ENCODE measurements at places on chromosomes 16 and 17. TPM values are rescaled to one million over a fixed set of nuclear protein-coding genes. Genes with fewer than 3 reads are reported as not detected.

DNA sequence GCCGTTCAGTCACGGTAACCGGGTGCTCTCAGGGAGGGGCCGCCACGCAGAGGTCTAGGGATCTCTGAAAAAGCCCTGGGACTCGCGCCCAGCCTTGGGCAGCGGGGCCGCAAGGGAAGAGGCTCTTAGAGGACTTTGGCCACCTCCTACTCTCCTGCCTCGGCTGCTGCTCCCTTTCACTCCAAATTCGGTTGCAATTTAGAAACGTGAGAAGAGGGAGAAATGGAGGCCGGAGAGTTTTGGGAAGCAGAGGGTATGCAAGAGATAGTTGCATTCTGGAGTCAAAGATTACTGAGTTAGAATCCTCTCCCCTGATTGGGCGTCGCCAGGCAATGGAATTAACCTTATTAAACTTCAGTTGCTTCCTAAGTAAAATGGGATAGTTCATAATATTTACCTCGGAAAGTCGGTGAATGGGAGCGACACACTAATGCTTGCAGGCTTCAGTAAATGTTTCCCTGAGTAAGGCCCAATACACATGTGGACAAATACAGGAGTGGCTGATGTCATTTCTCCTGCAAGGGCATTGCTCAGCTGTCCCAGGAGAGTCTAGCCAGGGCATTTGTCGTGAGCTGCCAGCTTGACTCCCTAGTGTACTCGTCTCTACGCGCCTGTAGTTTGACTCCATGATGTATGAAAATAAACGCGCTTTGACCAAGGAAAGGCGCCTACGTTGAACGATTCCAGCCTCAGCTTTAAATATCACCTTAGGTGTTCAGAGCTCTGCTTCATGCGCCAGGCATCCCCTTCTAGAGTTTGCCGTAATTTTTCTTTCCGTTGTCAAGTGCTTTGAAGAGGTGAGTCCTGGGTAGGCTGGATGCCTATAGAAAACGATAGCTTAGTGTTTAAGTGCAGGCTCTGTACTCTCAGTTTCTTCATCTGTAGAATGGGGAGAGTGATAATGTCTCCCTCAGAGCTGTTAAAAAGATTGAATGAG lies 667 bp downstream of the OGFOD1 start:
- no peak for DNase-seq

Gene ENPP7
- not detected for total RNA-seq

Gene ZNF469
- total RNA-seq, result 0.36 TPM

Gene HASPIN
- total RNA-seq, result 0.83 TPM

Gene RND2
- 2.6 TPM for total RNA-seq

- no peak for DNase-seq
Measured at GRCh38 chr17:41404024-41404671, 6.7 kb upstream of the KRT31 start.

Gene TP53TG3C
- total RNA-seq, result not detected

- DNase-seq, result no peak
Measured at GRCh38 chr16:26231647-26232046, 539.9 kb downstream of the HS3ST4 start.

Gene PHKG2
- 20.1 TPM for total RNA-seq

GRCh38 chr17:633133-633532 lies 81.5 kb downstream of the VPS53 start:
- no peak for DNase-seq

Measured in sigmoid colon (tissue), 7 donors.